ENCODE measurements at places on chromosomes 2 and 18.

GRCh38 chr2:68371138-68371537 lies 6.1 kb downstream of the PLEK start:
- DNase-seq: no peak

DNA sequence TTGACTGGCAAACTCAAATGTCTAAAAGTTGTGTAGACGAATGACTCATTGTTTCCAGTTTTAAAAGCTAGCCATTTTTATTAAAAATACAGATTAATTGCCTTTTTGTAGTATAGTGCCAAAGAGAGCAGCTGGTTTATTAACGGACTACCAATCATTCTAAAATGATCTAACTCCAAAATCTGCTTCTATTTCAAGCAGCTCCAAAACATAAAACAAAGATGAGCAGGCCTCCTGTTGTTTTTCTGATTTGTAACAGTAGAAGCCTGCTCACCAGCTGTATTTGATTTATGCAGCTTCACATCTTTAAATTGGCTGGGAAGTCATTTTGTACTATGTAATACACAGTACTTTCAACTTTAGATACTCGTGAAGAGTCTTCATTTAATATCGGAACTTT lies 171.8 kb downstream of the UBR3 start:
- DNase-seq: no peak

DNA sequence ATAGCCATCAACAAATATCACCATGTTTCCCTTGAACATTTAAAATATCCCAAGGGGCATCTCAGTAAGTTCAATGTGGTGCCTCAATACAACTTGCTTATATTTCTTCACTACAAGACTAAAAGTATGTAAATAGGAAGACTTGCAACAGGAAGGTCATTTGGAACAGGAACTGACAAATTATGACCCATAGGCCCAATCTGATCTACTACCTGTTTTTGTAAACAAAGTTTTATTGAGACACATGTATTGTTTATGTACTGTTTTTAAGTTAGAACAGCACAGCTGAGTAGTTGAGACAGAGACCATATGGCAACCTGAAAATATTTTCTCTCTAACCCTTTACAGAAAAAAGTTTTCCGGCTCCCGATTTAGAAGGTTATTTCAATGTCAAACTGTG lies 154.8 kb upstream of the TFPI start:
- DNase-seq: no peak

GRCh38 chr18:23037646-23038045 lies 97.6 kb upstream of the CABLES1 start:
- no peak for DNase-seq

- no peak for DNase-seq
Observed at GRCh38 chr2:45674035-45674816, 22.8 kb downstream of the PRKCE start.

DNA sequence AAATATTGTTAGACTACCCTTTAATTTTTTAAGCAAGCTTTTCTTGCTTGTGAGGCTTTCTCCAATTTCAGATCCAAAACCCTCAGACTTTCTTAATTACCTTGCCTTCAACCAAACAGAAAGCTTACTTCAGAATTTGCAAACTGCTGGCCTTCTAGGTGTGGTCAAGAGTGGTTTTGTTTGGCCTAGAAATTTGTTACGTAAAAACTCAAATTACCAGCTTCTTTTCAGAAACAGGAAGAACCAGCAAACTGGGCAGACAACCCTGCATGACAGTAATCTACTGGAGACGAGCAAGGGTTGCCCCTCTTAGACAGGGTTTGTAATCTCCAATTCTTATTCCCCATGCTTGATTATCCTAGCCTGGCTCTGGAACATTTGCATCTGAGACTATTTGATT lies 27.1 kb downstream of the SRBD1 start:
- no peak for DNase-seq

DNA sequence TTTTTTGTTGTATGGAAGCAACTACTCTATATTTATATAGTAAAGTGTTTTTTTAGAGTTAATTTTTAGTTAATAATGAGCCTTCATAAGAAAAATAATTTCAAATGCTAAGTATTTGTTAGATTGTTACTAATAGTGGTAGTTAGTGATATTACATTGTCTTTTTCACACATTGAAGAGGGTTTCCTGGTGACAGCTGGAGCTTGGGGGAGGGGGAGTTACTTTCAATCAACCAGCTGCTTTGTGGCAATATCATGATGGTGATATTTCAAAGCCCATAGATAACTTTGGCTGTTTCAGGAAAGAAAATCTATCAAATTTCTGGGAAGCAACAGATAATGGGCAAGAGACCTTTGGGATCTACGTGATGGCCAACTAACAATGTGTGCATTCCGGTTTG lies 4.1 kb downstream of the RHBDD1 start:
- DNase-seq: no peak

- DNase-seq: no peak
Observed at GRCh38 chr2:236625156-236625690, 55.6 kb downstream of the ACKR3 start.

DNA sequence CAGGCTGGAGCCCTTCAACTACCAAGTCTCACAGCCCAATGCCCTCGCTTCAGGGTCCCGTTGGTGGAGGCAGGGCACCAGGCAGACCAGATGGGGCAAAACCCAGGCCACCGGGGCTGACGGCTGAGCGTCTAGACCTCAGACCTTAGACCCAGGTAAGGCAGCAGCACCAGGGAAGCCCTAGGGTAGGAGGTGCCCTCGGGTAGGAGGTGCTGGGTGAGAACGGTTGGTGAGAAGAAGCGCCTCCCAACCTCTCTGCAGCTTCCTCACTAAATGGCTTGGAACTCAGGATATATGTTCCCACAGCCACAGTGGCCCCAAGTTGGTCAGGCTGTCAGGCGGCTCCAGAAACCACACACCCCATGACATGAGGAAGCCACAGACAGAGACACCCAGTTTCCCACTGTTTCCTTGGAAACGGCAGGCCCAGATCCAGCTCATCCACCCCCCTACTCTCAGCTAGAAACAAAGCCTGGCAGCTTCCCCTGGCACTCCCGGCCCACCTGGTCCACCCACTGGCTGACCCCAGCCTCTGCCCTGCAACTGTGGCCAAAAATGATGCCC lies 13.1 kb upstream of the MLPH start:
- no peak for DNase-seq

GRCh38 chr2:72781480-72781879 lies 44.4 kb downstream of the EXOC6B start:
- no peak for DNase-seq

DNA sequence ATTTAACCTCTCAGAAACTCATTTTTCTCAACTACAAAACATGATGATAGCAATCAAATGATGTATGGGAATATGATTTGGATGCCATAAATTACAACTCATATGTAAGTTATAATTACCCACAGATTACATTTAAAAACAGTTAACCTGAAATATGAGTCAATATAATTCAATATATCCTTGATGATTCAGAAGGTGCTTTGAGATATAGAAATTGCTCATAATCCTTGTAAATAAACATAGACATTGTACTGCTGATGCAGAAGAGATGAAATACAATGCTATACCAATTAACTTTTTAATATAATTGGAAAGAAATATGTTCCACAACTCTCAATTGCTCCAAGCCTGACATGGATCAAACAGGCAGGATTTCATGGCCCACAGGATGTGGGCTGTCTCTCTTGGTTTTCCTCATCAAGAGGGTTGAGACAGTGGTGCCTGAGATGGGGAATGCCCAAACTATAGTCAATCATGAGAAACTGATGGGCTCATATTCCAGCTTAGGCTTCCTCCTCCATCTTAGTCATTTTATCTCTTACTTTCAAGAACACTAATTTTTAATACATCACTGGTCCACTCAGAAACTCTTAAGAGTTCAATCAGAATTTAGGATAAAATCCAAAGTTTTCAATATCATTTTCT lies 49.4 kb downstream of the NCKAP5 start:
- DNase-seq: no peak

DNA sequence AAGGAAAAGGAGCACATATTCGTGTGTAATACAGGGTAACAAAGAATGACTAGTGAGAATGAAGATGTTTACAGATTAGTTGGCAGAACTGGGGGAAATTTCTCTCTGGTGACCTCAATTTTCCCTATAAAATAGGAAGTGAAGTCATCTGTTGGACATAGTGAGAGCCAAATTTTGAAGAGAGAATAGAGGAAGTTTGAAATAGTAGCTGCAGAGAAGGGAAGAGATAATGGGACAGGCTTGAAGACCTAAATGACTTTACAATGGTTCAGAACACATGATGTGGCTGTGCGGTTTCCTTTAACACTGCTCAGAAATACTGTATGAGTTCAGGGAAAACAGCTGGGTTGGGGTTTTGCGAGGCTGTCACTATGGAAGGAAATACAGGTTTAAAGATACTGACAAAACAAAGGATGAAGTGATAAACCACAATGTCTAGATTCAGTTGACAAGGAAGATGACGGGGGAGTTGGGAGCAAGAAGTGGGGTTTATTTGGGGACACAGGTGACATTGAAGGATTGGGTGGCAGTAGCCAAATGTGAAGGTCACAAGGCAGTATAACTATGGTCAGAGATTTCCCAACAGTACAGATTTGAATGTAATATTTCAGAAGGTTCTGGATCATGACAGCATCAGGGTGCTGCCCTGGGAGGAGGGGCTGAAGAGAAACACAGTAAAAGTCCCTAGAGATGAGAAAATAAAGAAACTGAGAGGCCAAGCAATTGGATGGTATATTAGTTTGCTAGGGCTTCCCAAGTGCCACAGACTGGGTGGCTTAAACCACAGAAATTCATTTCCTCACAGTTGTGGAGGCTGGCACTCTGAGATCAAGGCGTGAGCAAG lies 82.6 kb upstream of the TANK start:
- DNase-seq: peak; percentile 76

GRCh38 chr2:236167297-236168109 lies 683 bp downstream of the GBX2 start:
- DNase-seq: no peak

DNA sequence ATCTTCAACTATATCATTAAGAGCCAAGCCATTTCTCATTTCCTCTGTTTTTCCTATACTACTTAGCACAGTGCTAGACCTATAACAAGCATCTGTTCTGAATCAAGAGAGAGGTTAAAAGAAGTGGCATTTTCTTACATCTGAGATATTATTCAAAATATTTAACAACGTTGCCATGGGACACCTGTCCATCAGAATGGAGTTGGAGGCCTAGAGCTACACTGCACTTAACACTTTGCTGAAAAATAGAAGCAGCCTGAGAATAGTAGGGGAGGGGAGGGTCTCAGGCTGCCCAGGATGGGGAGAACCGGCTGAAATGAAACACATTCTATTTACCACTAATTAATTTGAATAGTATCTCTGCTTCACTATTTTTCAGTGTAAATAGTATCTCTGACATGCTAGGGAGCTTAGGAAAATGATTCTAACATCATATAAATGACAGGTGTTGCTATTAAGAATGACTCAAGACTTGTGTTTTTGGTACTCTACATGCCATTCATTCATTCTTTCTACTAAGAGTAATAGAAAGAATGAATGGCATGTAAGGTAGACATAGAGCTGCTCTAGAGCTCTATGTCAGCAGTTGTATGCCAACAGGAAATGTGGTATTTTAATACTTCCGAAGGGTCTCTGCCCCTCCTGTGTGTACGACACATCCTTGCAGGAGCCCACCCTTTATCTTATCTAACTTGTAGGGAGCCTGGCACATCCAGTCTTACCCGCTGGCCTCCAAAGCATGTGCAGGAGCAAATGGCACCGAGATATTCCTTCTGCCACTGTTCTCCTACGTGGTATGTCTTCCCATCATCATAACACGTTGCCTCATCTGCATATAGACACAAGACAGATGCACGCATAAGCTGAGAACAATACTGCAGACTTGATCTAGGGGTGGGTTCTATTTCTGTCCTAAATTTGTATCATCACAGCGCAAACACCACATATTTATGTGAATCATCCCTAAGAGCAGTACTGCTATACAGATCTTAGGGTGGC lies 52.6 kb downstream of the ATIC start:
- DNase-seq: no peak

- no peak for DNase-seq
Observed at GRCh38 chr2:234564699-234565098, 67.8 kb upstream of the ARL4C start.

- no peak for DNase-seq
Observed at GRCh38 chr2:84999553-84999955, 28.6 kb downstream of the KCMF1 start.

- DNase-seq: no peak
Observed at GRCh38 chr2:174011796-174012195, 46.6 kb upstream of the SP3 start.

DNA sequence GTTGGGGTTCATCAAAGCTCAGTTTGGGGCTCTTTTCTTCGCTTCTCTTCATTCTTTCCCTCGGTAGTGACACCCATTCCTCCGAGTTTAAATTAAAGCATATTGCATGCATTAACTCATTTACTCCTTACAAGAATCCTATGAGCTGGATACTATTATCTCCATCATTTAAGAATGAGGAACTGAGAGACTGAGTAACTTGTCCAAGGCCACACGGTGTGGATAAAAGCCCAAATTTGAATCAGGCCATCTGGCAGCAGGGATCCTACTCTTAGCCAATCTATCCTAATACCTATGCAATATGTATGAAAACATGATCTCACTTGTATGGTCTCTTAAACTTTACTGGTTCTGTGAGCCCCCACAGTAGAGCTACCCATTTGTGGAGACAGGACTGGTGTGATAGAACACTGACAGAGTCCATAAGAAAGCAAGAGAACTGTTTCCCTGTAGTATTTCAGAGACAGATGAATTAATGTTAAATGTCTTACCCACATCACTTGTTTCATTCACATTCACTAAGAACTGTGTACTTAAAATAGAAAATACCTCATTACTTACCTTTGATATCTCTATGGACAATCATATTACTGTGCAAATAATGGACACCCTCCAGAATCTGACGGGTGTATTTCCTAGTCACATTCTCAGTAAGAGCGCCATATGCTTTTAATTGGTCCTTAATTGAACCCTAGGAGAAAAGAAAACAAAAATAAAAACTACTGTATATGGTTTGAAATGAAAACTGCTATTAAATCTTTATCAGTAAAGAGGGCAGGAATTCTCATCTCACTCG lies 20.4 kb upstream of the ERCC3 start:
- no peak for DNase-seq

DNA sequence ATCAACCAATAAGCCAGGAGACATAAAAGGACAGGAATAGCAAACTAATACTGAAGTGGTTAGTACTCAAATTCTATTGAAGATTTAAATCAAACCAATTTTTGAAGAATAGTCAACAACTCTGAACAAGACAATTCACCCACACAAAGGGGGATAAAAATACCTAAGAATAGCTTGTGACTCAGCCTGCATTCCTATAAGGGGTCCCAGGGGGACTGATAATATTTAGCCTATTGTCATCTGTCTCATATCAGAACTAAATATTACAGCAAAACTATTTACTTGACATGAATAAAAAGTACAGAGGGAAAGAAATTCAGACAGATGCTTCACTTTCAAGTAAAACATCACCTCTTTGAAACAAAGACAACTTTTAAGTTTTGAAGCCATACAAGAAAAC lies 7.7 kb downstream of the ITSN2 start:
- no peak for DNase-seq

- no peak for DNase-seq
Observed at GRCh38 chr2:187302586-187302985, 145.5 kb downstream of the CALCRL start.

GRCh38 chr2:6780765-6781274 lies 84.9 kb downstream of the CMPK2 start:
- DNase-seq: no peak

- DNase-seq: no peak
Observed at GRCh38 chr18:8828300-8828699, 122.9 kb downstream of the MTCL1 start.

GRCh38 chr2:123073956-123074355 lies 951.1 kb upstream of the CNTNAP5 start:
- no peak for DNase-seq

- no peak for DNase-seq
Observed at GRCh38 chr18:58042826-58043490, 1.1 kb upstream of the NEDD4L start.

All from stimulated activated CD8-positive, alpha-beta memory T cell treated with anti-CD3 and anti-CD28 coated beads, Interleukin-4, amount 100 ng/mL, for 48 hours (primary cell).